ENCODE measurements at places on chromosomes 4 and X.

DNA sequence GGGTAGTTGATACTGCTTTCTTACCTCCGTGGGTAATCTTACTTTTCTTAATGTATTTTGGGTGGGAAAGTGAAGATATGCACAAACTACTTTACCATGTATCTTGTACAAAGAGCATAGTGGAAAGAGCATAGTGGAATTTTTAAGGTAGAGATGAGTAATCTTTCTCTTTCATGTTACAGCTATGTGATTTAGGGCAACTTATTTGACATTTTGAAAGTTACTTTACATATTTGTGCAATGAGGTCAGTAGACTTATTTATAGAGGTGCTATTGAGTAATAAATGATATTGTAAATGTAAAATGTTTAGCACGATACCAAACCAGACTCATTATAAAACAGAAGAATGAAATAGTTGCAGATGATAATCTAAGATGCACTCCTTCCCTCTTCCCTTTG is 351.2 kb downstream of the TRAM1L1 start:
- DNase-seq, result no peak

DNA sequence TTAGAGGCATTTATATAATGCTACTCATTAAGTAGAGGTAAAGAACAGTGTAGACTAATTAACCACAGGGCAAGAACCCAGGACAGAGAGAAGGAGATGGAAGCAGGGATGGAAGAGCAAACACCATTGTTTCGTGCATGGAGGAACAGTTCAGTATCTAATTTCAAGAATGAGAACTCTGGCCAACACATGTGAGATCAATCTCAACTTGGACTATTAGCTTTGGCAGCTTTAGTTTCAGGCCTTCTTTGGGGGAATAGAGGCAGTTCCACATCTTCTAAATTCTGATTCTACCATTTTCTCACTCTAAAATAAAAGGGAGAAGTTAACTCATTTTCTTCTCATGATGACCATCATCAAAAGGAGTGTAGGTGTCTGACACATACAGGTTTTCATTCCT is 207.0 kb downstream of the LDB2 start:
- DNase-seq, result no peak

- DNase-seq, result no peak
These were observed 13.0 kb upstream of the SLC16A2 start for GRCh38 chrX:74408304-74408703.

GRCh38 chrX:386768-387575 is at the start of gene PPP2R3B:
Gene PPP2R3B, minus strand, starts transcription at chrX:386907. Its CDS starts 216 bp downstream, at chrX:386691.
- DNase-seq, result peak; percentile 100

DNA sequence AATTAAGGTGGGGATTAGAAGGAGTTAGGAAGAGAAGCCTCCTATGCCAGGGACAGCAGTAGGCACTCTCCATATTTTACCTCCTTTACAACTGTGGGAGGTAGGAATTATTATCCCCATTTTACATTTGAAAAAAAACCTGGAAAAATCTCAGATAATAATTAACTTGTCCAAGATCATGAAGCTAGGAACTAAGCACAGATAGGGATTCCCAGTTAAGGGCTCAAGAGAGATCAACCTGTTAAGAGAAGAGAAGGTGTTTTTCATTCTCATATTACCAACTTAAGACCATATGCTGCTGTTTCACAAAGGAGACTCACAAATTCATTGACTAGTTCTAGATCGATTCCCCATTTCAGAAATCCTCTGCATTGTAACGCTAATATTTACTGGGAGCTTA is 16.1 kb upstream of the FAM47E start:
- DNase-seq, result no peak

- no peak for DNase-seq
These were observed 5.1 kb upstream of the CXCL8 start for GRCh38 chr4:73735231-73735630.
